ENCODE measurements at places on chromosomes 3 and 15.

GRCh38 chr15:78032671-78033070 lies 44.8 kb downstream of the TBC1D2B start:
- no peak for DNase-seq

DNA sequence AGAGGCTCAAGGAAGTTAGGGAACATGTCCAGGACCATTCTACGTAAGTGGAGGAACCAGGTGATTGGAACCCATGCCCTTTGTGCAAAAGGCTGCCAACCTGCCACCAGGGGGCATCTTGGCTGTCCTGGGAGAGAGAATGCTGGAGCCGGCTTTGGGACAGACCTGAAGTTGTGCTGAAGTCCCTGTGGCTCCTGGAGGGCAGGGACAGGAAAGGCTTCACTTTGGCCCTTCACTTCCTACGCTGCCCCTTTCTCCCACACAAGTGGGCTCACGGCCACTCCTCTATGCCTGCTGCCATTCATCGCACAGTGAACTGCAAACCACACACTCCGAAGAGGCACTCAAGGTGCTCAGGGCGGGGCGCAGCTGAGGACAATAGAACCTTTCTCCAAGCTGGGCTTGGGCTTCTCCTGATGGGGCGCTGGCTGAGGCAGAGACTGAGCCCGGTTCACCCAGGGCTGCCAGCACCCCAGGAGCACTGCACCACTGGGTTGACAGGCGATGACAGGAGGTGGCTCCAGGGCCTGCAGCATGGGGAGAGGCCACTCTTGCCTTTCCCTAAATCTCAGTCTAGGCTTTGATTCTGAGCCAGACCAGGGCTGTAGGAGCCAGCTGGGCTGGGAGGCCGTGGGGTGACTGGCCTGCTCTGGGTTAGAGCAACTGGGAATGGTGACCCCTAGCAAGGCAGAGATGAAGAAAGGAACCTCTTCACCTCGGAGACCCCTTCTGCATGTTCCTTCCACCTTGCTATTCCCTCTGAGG lies 8.4 kb downstream of the SHF start:
- DNase-seq = no peak

DNA sequence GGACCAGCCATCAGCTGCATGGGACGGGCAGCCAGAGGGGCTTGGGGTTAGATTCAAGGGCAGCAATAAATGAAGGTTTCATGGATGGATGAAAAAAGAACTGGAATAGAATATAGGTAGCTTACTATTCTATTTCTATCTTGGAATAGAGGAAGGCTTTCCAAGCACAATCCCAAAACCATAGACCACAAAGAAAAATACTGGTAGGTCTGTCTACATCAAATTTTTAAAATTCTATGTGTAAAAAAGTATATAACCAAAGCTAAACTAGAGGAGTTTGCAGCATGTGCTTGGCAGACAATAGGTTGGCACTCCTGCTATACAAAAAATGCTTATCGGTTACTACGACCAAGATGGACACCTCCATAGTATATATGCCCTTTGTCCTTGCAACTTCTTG lies 7.2 kb upstream of the FBLN2 start:
- DNase-seq = no peak

DNA sequence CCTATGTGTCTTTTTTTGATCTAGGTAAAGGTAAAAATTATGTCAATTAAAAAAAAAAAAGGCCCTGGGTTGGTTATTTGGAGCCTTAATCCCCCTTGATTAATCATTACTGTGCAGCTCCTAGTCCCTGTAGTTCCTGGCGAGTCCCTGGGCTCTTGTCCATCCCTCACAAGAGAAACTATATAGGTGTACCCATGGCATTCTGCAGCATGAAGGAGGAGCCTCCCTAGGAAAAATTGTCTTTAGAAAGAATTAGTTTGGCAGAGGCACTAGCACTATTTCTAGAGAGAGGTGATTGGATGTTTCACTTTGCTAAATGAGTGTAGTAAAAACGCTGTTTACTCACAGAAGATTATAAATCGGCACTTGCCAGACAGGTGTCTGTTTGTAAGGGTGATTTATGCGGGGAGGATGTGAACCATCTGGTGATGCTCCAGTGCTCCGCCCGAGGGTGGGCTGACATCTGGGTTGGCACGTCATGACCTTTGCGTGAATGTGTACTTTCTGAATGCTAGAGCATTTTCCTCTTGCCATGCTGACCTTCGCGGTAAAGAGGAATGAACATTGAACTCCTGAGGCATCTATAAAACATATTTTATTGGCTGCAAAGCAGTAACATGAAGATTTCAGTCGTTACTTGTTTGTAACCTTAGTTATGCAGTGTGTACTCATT lies 12.6 kb downstream of the PLCL2 start:
- DNase-seq = no peak

- no peak for DNase-seq
Observed at GRCh38 chr3:70421506-70421905, 109.1 kb upstream of the MDFIC2 start.

- DNase-seq = no peak
Observed at GRCh38 chr3:58059349-58060321, 51.4 kb downstream of the FLNB start.

DNA sequence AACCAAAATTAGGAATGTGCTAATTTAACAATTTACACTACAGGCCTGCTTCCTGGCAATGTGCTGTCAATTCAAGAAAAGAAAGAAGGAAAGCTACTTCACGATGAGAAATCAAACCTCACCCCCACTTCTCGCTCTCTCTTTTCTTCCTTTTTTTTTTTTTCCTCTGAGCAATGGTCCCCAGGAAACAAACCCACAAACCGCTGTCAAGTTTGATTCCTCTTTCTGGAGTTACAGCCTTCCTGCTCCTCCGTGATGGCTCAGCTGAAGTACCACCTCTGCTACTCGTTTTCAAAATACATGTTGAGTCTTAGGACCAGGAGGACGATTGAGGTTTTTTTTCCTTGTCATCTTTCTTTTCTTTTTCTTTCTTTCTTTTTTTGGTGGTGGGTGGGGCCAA lies 3.4 kb upstream of the TRIM71 start:
- no peak for DNase-seq

DNA sequence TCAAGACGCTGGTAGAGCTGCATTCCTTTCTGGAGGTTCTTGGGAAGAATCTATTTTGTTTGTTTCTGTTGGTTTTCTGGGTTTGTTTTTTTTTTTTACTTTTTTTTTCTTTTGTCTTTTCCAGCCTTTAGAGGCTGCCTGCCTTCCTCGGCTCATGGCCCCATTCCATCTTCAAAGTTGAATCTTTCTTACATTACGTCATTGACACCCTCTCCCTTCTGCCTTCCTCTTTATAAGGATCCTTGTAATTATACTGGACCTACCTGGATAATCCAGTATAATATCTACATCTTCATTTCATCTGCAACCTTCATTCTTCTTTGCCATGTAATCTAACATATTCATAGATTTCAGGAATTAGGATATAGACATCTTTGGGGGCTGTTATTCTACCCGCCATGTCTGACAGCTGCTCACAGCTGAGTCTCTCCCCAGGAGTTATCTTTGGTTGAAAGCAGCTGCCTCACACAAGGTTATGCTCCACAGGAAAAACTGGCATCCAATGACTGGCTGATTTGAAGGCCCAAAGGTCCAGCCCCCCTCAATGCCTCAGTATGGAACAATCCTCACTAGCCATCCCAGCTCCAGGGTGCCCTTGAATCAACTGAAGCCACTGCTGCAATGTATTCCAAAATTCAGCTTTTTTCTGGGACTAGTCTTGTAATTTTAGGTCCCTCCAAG lies 38.4 kb upstream of the THBS1 start:
- DNase-seq = no peak
